ENCODE measurements at places on chromosomes 2 and 18.

DNA sequence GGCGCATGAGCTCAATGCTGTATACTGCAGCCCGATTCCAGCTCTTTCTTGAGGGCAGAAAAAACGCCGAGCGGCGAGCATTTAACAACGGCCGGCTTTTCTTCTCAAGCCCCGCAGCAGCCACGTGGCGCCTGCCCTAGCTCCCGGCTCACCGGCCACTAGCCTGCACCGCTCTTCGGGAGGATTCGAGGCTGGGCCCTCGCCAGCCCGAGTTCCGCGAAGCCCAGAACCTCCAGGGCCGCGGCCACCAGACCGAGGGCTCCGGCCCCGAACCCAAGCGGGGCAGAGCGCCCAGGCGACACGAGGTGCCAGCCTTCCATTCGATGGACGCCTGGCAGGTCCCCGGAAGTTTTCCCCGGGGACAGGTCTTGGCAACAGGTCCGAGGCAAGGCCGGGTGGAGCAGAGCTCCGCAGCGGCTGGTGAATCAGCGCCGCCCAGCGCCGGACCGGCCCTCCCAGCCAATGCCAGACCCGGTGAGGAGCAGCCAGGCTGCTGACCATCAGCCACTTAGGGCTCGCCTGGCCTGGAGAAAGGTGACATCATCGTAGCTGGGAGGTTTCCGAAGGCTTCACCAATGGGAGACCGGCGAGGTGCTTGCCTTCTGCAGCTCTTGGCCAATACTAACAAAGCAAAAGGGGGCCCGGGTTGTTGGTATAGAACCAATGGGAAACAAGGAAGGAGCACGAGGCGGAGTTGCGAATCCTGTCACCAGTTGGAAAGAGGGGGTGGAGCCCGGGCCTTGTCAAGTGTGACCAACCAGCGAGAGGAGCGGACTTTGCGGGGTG is 552 bp upstream of the MXD1 start:
- peak; percentile 100 for DNase-seq

DNA sequence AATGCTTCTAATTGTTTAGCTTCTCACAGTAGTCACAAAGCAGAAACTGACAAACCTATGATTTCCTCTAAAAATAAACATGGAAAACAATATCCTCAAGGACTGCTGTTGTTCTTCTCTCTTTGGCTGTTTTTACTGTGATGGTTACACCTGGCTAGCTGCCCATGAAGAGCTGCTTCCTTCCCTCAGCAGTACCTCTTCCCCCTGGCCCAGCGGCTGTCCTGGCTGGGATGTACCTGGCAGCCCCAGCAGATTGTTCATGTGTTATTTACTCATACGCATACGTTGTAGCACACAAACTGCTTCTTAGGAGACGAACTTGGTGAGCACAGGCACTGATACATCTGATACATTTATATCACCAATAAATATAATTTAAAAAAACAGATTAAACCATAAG is 27.4 kb downstream of the NEMP2 start:
- no peak for DNase-seq

DNA sequence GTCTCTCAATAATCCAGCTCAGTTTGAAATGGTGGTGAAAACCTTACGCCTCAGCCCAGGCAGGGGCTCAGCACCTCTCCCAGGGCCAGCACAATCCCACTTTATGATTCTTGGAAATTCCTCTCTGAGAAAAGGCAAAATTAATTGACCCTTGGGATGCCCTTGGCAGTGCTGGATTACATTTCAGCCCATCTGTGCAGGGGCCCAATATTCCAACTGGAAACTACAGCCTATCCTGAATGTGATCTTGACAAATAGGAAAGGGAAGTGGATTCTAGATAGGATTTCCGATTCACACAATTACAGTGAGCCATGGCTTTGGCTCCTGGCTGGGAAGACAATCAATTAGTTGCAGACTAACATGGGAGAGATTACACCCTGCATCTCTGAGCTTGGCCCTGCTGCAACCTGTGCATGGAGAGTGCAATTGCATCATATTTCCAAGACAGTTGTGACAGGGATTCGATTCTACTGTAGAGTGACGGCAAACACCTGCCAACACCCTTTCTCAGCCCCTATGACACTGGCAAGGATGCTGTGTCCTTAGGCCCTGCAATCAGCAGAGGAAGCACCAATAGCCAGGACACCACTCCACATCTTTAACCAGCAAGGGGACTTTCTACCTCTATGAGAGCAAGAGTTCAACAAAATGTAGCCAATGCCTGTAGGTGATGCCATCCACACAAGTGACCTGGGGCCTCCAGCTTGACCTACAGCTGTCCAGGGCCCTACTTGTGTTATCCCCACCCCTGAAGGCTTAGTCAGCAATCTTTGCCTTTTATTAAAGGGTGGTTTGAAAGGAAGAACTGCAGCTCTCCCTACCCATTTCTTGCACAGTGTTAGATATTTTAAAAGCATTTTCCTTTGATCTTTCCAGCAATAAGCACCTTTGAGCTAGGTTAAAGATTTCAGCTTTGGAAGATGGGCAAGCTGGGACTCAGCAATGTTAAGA is 187.2 kb upstream of the HS6ST1 start:
- DNase-seq, result no peak

DNA sequence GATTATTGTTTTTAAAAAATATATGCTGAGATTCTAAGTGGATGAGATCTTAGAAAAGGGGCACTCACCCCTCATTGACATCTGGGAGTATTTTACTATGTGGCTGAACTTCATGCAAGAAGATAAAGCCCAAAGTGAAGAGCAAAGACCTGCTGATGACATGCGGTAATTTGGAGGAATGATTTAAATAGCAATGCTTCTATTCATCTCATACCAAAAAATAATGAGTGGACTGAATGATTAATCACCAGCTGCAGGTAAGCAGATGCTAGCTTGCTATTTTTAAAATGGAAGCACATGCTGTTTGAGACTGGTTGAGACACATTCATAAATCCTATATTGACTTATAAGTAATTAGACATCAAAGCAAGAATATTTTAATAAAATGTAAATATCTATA is 12.7 kb upstream of the CDK15 start:
- no peak for DNase-seq

- DNase-seq, result no peak
Measured at GRCh38 chr18:46756559-46757201, at the start of gene ST8SIA5. TSS of gene ST8SIA5 (minus strand) at chr18:46757053. CDS start at chr18:46756508, 545 bp downstream.

DNA sequence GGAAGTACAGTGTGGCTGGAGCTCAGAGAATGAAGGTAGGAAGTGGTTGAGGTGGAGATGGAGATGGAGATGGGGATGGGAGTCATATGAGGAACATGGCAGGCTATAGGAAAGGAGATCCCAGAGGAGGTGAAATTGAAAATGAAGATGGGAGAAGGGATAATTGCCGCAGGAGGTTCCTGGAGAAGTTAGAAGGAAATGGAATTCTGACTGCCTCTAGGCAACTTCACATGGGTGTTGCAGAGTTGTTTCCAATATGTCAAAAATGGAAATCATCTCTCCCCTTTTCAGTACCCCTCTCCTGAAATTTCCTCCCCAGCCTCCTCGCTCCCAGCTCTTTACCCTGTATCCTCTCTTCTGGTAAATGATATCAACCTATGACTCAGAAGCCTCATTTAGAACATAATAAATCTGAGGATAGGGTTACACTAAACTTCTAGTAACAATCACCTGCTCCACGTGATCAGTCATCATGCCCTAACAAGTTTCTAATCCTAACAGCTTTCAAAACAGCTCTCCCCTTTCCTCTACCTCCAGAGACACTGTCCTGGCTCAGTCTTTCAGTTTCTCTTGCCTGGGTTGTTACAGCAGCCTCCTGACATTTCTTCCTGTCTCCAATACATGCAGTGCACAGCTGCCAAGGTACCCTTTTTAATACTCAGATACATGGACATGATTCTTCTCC is 201.9 kb upstream of the RBMS1 start:
- DNase-seq, result no peak

DNA sequence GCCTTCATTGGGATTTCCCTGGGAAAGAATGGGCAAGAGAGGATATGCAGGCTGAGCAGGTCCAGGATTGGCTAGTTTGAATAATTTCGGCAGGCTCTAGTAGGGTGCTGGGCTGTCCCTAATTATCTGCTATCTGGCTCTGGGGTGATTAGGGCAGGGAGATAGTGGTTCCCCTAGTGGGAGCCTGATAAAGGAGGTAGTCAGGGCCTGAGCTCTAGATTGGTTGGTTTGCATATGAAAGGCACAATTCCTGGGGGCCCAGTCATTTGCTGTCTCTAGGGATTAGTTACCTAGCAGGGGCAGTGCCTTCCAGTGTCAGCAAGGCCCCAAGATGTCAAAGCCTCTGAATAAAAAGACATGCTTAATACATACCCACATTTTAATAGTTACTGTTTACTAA is 690.1 kb upstream of the KLHL29 start:
- no peak for DNase-seq

GRCh38 chr2:230498506-230499107 is 82.6 kb downstream of the SP100 start:
- no peak for DNase-seq

DNA sequence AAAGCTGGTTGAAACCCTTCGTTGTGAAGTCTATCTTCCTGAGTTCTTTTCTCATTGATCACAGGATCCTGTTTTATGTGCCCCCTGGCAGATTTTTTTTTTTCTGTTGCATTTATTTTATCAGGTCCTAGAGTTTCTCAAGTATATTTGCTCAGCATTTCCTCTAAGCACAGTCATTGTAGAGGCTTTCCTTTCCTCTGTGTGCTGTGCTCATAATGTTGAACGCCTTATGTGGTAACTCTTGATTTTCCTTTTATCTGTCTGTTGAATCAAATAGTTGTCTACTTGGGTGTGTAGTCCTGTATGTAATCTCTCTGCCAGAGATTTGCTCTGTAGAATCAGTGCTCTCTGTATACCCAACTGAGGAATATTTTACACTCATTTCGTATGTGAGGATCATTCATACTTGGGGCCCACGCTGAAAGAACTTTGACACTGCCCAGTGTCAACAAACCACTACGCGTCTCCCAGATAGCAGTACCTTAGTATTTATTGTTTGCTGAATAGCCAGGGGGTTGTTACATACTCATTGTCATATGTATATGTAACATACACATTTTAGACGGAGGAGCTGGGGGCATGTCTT is 118.2 kb downstream of the CTNNA2 start:
- no peak for DNase-seq

DNA sequence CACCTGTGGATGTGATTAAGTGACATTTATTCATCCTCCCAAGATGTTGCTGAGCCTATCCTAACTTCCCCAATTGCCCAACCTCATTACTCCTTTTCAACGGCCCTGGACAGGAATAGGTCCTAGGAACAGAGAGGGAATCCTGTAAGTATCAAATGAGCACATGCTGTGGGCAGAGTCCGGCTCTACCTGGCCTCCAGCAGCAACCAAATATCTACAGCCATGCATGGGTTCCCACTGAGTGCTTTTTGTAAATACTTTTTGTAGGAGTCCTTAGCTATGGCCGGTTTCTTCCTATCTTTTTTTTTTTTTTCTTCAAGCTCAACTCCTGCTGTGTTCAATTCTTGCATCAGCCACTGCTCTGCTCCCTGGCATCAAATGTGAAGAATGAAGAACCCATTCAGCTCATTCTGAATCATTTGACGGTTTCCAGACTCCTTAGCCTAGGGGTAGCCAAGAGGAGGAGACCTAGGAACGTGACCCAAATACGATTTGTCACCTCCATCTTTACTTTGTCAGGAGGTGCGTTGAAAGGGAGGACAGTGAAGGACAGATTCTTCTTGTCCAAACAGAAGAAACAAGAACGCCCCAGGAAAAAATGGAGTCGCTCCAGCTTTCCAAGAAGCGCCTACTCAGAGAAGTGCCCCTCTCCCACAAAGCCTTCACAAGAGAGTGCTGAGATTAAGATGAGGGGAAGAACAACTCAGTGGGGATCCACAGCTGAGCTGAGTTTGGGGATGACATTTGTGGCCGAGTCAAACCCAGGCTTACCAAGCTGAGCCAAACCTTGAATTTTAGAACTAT is 46.7 kb upstream of the LCLAT1 start:
- DNase-seq, result no peak

DNA sequence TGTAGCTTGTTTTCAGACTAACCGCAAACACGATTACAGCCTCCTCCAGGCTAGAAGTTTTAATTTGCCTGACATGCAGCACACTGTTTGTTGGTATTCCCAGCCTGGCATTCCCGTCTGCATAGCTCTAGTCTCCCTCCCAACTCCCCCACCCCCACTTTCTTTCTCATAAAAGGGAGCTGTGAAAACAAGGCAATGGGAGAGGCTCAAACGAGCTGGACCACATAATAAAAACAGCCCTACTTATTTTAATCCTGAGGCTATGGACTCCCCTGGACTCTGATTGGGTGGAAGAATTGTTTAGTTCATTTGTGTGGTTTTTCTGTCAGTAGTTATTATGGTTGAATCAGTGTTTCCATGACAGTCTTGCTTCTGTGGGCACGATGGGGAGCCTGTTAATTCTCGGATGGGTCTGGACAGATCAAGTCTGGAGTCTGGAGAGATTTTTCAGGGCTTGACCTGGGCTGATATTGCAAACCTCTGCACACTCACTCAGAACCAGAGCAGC is 1.2 kb downstream of the STON1 start:
- DNase-seq, result no peak

GRCh38 chr2:3603536-3604206 is 8.8 kb downstream of the COLEC11 start:
- DNase-seq, result no peak

- DNase-seq, result no peak
Measured at GRCh38 chr18:74935434-74935833, 273.5 kb downstream of the PTGR3 start.

- DNase-seq, result peak; percentile 72
Measured at GRCh38 chr2:151946899-151947812, 118.9 kb upstream of the ARL5A start.

DNA sequence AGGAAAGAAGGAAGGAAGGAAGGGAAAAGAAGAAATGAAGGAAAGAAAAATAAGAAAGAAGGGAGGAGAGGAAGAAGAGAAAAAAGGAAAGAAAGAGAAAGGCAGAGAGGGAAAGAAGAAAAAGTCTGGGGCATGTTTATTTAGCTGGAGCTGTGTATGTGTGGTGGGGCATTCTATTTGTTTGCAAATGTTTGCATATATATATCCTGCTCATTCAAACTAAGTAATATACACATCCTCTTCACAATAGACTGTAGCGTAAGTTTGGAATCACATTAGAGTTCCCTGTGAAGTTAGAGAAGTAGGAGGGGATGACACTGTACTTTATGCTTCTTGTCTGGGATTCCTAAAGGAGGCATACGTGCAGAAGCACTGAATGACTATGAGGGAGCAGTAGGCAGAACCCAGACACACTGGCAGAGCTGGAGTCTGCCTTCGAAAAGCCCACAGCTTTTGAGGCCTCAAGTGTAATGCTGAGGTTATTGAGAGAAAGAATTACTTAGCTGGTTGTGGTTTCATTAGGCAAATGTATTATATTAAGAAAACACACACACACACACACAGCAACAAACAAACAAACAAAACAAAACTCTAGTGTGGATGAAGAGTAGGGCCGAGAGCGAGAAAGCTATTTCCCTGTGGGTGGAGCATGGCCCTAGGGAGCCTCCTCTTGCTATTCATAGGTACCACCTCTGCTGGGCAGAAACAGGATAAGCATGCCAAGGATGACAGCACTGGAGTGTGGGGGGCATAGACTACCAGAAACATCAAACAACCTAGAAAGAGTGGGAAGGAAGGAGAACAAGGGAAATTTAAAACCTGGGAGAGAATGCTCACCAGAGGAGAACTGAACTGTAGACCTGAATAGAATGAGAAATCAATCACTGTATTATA is 905.1 kb upstream of the NXPH2 start:
- DNase-seq, result no peak
